ENCODE measurements at places on chromosomes 13 and 19.

DNA sequence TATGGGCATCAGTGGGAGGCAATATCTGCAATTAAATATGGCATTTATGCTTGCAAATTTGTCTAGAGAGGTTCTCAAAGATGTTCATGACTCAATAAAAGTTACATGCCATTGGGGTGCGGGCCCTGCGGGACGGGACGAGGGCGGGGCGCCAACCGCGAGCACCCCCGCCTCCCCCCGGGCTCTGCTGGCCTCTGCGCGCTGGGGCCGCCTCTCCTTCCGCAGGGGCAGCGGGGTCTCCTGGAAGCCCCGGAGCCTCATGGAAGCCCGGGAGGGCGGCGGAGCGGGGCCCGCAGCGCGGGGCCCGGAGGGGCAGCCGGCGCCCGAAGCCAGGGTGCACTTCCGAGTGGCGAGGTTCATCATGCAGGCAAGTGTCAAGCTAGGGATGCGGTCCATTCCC is 179.2 kb downstream of the TPTE2 start:
- DNase-seq, result no peak

DNA sequence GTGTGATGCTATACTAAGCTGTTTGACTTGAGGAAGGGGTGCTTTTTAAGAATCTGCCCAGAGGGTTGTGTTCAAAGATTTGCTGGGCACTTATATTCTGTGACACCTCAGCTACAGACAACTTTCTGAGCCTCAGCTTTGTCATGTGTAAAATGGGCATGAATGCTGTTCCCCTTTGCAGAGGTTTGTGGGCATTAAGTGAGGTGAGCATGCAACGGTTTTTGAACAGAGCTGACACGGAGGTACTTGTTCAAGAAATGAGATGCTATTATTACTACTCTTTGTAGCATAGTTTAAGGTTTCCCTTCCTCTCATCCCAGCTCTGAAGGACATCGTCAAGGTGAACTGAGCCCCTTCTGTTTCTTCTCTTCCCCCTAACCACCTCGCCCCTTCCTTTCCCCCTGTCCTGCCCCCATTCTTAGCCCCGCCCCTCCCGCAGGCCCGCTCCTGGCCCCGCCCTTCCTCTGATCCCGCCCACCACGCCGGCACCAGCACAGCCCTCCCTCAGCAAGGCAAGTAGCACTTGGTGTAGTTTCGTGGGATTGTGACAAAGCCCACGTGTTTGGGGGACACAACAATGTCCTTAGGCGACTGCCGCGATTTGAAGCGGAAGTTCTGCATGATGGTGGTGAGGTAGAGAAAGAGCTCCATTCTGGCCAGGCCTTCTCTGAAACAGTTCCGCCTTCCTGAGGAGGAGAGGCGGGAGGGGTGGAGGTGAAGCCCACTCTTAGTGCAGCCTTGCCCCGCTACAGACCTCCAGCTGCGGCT is 26.1 kb upstream of the CYP2A7 start:
- no peak for DNase-seq

DNA sequence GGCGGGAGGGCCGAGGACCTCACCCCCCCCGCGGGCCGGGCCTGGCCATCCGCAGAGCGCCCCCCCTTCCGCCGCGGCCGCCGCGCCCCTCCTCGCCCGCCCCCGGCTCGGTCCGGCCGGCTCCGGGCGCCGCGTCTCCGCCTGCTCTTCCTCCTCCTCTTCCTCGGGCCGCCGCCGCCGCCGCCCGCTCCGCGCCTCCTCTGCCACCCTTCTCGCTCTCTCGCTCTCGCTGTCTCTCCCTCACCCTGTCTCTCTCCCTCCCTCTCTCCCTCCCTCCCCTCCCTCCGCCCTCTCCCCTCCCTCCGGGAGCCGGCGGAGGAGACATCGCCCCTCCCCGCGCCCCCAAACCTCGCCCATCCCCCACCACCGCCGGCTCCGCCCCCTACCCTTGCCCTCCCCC is at the start of gene SHANK1:
TSS of gene SHANK1 (minus strand) at position 237 of the 400 bp plus-strand sequence. CDS start 2,883 bp downstream, outside the sequence.
- no peak for DNase-seq

DNA sequence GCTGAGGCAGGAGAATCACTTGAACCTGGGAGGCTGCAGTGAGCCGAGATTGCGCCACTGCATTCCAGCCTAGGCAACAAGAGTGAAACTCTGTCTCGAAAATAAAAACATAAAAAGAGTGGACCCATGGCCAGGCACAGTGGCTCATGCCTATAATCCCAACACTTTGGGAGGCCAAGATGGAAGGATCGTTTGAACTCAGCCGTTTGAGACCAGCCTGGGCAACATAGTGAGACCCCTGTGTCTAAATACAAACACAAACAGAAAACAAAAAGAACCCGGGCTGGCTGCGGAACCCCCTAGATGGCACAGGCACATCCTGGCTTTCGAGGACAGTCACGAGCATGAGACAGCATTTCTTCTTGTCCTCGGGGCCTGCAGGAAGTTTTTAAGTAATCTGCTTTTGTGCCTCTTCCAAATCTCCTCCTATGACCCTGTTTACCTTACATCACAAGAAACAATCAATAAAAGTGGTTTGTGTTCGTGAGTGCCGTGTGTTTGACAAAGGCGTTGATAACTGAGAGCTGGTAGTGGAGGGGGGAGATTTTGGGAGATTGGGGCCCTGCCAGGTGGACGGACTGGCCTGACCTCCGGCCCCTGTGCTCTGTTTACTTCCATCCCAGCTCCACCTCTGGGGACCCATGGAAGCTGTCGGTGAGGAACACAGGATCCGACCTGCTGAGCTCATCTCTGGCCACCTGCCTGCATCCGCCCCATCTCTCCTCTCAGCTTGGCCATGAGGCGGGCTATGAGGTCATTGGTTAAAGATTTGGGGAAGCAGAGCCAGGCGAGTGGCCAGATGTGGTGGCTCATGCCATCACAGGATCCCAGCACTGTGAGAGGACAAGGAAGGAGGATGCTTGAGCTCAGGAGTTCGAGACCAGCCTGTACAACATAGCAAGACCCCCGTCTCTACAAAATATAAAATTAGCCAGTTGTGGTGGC is 5.9 kb upstream of the GDF15 start:
- DNase-seq, result no peak

GRCh38 chr13:73883162-73883561 is 251.0 kb downstream of the KLF12 start:
- no peak for DNase-seq

DNA sequence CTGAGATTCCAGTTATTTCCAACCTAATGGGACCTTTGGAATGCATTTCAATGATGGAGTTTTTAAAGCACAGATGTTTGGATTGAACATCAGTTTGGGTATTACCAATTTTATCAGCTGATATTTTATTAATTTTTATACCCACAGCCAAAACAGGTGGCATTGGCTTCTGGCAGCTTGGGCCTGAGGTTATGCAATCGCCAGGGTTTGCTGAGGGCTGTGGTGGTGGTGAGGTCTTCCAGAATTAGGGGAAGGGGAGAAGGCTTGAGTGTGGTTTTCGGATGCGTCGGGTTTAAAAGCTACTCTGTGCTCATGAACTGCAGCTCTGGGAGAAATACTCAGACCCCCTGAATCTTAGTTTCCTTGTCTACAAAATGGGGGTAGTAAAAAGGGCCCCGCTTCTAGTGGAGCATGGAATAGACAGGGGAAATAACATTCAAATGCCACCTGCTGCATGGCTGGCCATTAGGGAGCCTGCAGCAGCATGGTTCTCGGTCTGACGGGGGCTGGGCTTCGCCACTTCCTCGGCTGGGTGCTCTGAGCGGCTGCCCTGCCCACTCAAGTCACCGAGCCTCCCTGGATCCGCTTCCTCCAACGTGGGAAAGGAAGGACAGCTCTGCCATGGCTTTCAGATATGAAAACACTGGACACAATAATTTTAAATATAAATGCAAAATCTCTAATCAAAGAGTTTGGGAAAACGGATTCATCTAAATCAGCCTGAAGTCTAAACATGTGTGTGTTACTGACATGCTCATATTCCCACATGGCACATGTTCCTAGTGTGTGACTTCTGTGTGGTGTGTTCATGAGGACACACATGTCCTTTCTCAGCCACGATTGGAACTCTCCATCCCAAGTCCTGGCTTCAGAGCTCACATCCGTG is 35.2 kb downstream of the ADPRHL1 start:
- DNase-seq, result no peak

DNA sequence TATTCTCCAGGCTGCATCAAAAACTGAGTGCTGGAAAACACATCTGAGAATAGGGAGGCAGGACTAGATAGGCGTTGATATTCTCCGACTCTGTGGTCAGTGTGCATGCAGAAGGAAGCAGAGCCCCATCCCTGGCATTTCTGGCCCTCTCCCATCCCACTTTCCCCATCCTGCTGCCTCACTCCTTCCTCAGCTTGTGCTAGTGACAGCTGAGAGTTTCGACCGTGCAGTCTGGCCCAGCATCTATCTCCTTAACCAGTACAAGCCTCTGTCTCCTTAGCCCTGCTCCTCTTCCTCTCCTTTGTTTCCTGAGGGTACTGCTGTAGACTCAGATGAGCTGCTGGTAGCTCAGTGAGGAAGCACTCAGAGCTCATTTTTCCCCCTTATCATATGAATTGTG is 163.2 kb downstream of the SUCLA2 start:
- DNase-seq, result no peak

GRCh38 chr13:44908712-44909111 is 80.6 kb downstream of the NUFIP1 start:
- DNase-seq, result no peak

DNA sequence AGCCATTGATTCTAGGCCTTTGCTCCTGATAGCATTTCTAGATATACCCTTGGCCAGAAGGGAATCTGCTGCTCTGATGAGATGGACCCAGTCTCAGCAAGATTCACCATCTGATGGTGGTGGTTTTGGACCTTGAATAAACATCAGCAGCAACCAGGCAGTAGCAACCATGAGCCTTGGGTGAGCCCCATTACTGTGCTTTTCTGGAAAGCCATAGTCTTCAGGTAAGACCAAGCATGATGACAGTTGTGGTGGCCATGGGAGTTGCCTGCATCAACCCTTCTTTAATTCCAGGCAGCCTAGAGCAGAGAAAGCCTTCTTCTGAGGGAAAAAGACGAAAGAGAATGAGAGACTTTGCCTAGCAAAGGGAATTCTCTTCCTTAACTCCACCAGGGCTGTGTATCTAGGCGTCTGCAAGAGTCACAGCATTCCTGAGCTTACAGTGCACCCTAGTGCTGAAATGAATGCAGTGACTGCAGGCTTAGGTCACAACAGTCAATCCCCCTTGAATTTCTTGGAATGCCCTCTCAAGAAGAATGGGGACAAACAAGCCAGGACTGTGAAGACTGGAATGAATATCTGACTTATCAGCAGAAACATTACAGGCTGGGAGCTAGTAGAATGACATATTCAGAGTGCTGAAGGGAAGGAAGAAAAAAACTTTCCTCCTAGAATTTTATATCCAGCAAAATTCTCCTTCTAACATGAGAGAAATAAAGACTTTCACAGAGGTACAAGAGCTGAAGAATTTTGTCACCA is 942.4 kb upstream of the PCDH20 start:
- no peak for DNase-seq

- DNase-seq, result no peak
Observed at GRCh38 chr13:98677398-98677797, 75.1 kb downstream of the SLC15A1 start.

GRCh38 chr13:40486518-40487163 is 179.8 kb downstream of the FOXO1 start:
- DNase-seq, result no peak

DNA sequence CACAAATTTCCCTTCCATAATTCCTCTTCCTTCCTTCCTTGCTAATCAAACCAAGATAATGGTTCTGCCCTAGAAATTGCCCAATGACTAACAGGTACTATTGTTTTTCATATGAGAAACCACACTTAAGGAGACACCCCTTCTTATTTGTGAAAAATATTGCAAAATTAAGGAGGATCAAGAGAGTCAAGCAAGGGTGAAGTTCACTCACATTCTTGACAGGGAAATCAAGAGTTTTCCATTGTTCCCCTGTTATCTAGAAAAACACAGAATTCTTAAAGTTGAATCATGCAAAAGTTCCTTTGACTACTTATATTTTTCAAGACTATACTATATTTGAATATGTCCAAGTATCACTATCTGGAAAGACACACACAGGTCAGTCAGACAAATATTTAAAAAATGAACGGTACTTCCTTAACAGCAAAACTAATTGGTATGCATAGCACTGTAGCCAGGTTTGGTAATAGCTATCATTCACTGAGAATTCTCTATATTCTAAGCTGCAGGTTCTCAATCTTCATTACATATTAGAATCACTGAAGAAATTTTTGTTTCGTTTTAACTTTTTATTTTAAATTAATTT is 897.2 kb downstream of the DIAPH3 start:
- no peak for DNase-seq

DNA sequence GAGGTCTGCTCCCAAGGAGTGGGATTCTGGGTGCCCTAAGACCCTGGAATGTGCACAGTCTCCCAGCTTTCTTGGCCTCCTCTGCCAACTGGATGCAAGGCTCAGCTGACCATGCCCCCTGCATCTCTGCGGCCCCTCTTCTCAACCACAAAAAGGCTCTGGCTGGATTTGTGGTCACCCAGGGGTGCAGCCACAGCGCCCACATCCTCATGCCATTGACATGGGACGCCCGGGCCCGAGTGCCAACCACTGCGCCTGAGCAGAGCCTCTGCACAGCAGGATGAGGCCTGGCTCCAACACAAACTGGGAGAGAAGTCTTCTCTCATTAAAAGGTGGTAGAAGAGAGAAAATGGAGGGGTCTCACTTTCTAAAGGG is 103.5 kb downstream of the FOXO1 start:
- no peak for DNase-seq

DNA sequence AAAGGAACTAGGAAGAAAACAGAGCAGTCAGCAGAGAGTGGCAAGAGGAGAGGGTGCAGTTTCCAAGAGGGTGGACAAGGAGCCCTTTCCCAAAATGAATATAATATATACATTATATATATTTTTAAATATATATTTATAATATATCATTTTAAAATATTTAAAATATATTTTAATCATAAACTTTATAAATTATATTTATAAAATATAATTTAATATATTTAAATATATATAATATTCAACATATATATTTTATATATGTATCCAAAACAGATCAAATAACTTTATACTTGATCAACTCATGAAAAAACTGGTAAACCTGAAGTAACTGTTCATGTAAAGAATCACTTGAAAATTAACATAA is 328.6 kb downstream of the MYO16 start:
- no peak for DNase-seq

DNA sequence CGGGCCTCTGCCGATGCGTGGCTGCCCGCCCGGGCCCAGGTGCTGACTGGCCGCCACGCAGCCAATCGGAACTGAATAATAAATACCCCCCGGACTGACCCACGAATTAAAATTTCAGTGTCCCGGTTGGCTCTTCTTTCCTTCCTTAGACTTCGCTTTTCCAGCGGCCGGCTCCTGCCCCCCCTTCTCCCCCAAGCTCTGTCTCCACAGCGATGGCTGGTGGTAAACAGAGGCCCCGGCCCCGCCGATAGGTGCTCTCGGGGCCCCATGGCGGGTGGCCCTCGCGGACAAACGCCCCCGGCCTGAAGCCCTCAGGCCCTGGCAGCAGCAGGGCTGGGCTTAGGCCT is 2.6 kb downstream of the ZBTB7A start:
- DNase-seq, result no peak

DNA sequence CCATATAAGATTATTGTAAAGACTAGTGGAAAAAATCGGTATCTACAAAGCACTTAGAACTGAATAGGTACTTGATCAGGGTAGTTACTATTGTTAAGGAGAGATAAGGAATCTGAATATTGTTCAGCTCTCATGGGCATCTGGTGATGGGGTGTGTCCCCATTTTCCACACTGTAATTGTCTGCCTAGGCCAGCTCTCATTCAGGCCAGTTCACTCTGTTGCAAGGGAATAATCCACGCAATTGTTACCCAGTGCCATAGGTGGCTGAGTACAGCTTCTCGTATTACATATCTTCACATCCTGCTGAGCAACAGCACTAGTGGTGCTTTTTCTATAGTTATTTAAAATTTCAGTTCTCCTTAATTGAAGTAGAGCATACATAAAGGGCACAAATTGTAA is 45.6 kb upstream of the C13orf42 start:
- no peak for DNase-seq
